ENCODE measurements at places on chromosomes 3 and 15. TPM values are rescaled to one million over a fixed set of nuclear protein-coding genes. Genes with fewer than 3 reads are reported as not detected.

The SEMA5B gene
- 0.25 TPM for polyA plus RNA-seq

GRCh38 chr3:193897731-193898180 is 238.2 kb upstream of the HES1 start:
- H3K36me3 ChIP-seq, result no peaks in the 10 kb centered on the region
- H3K4me3 ChIP-seq, result no peak overlapping the region
- no peak overlapping the region for H3K27ac ChIP-seq
- H3K4me1 ChIP-seq, result peaks cover 6% of the 10 kb centered on the region

DNA sequence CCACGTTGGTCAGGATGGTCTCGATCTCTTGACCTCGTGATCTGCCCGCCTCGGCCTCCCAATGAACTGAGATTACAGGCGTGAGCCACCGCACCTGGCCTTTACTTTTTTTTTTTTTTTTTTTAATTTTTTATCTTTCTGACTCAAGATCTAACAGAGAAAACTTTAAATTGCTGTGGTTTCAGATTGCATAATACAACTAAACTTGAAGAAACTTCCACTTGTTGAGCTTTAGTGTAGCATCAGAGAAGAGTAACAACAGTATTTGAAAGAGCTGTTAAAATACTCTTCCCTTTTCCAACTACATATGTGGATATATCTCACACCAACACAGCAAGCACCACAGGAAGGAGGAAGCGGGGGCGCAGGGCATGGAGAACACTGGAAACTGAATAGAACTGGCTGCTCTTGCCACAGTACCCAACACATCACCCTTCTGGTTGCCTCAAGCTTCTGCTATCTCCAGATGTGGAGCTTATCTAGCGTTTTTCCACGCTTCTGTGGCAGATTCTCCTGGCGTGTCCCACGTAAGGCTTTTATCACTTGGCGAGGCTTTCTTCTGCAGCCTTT is 45.4 kb downstream of the MAP6D1 start:
- H3K4me1 ChIP-seq, result no peaks in the 10 kb centered on the region
- H3K27me3 ChIP-seq, result no peaks in the 10 kb centered on the region
- DNase-seq, result no peak

- no peak for DNase-seq
- H3K27ac ChIP-seq, result no peak overlapping the region
- H3K27me3 ChIP-seq, result no peaks in the 10 kb centered on the region
- no peak overlapping the region for H3K4me3 ChIP-seq
- H3K4me1 ChIP-seq, result peaks cover 64% of the 10 kb centered on the region
- no peaks in the 10 kb centered on the region for H3K36me3 ChIP-seq
These were observed 18.4 kb downstream of the CA12 start for GRCh38 chr15:63363292-63363691.

- H3K4me3 ChIP-seq, result no peak overlapping the region
- DNase-seq, result peak; percentile 48
- H3K27me3 ChIP-seq, result no peaks in the 10 kb centered on the region
- H3K36me3 ChIP-seq, result no peaks in the 10 kb centered on the region
- peaks cover 42% of the 10 kb centered on the region for H3K4me1 ChIP-seq
These were observed 15.0 kb downstream of the UACA start for GRCh38 chr15:70748281-70748747.

Measured in stomach (tissue), 19 donors.